Stimulated activated CD4-positive, alpha-beta T cell treated with anti-CD3 and anti-CD28 coated beads, TNF-alpha, amount 100 ng/mL, for 24 hours (primary cell): ENCODE measurements at places on chromosomes 3 and 15.

DNA sequence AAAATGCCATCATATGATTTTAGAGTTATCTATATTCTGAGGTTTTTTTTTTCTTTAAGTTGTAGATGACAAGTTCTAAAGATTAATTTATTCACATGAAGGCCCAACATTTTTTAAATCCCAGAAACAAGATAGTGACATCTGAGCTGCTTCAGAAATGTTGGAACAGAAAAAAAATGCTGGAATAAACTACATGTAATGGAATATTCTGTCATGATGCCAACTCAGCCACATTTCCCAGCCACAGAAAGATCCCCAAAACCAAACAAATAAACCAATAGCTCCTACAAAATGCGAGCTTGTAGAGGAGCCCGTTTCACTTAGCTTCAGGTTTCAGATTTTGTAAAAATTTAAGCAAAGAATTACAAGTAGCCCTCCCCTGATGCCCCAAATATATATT lies 111.0 kb upstream of the MYO5C start:
- no peak for DNase-seq

DNA sequence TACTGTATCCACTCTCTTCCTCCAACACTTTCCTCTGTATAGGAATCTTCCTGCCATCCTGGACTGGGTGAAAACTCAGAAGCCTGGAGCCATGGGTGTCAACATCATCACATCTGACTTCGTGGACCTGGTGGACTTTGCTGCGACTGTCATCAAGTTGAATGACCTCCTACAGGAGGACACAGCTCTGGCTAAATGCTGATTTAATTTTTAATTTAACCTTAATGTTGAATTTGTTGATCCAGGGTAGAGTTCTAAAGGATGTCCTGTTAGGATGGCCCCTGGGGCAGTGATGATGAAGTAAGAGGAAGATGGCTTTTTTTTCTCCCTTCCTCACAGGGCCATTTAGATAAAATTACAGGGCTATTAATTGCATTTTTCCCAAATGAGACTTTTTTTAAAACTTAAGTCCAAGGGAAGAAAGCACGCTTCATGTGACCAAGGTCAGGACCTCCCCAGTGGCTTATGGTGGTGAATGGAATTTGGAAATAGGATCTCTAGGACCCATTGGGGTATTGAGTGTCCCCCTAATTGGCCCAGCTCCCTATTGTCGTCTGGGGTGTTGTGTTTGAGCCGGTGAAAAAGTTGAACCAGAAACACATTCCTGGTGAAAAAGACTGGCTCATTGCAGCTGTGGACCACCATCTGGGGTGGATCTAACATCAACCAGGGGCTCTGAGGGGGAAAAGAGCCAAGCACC lies 125.7 kb upstream of the ZBED2 start:
- no peak for DNase-seq

DNA sequence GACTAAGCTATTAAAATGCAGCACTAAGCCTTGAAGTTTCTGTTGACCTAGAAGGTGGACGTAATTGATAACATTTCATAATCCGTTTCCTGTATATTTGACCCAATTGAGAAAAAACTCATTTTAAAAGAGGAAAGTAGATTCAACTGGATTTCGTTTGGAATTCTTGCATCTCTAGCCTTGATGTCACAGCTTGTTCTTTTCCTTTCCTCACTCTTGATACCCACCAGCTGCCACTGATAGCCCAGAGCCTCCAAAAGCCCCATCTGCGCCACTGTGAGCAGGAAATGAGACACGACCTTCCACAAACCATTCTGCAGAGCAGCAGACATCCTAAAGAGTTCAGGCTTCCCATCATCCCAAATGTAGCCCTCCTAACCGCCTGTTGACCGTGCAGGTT lies 61.8 kb downstream of the FOXB1 start:
- DNase-seq: no peak

- DNase-seq: no peak
Measured at GRCh38 chr15:56273724-56274123, 30.0 kb upstream of the RFX7 start.

GRCh38 chr3:101849714-101850245 lies 466 bp downstream of the NFKBIZ start:
- peak; percentile 22 for DNase-seq

DNA sequence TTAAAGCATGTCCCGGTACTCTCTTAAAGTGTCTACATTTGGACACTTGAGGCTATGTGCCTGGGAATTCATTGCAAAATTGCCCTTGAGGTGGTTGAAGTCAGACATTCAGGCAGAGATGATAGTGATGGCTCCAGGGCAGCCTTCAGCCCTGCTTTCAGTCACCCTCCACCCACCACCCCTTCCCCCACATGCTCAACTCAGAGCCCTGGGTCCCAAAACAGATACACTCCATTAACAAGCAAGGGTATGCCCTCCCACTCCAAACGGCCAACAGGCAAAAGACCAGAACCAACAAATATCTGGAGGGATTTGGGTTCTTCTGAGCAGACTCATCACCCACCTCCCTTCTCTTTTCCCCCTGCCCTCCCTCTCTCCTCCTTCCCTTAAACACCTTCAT lies 29.9 kb upstream of the VIPR1 start:
- DNase-seq: no peak
